T-helper 2 cell (primary cell): ENCODE measurements at places on chromosomes 1 and 21.
A peak's percentile ranks its signal among the peaks of the same experiment; 100 is the strongest.

- no peak for DNase-seq
These were observed 1074.5 kb downstream of the PLA2G4A start for GRCh38 chr1:187903223-187903622.

DNA sequence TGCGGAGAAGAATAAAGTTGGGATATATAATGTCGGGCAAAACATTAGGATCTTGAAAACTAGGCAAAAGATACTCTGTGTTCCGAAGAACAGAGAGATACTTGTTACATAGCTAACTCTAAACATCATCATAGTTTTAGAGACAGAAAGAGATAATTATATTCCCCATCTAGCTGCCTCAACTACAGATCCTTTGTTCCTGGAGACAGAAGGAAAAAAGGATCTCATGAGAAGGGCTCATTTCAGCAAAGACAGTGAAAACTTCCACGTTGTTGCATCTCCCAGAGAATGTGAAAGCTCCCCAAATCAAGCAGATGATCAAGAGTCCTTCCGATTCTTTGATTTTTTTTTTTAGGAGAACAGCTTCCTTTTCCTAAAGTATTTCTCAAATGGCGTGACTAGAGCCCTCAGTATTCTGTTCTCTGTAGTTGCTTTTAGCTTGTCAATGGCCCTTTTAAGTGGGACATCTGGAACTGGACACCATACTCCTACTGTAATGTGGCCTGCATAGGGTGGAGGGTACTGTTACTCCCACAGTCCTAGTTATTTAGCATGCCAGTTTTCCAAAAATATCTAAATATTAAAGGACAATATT, 1048.2 kb downstream of the TTLL7 start:
- DNase-seq, result no peak

DNA sequence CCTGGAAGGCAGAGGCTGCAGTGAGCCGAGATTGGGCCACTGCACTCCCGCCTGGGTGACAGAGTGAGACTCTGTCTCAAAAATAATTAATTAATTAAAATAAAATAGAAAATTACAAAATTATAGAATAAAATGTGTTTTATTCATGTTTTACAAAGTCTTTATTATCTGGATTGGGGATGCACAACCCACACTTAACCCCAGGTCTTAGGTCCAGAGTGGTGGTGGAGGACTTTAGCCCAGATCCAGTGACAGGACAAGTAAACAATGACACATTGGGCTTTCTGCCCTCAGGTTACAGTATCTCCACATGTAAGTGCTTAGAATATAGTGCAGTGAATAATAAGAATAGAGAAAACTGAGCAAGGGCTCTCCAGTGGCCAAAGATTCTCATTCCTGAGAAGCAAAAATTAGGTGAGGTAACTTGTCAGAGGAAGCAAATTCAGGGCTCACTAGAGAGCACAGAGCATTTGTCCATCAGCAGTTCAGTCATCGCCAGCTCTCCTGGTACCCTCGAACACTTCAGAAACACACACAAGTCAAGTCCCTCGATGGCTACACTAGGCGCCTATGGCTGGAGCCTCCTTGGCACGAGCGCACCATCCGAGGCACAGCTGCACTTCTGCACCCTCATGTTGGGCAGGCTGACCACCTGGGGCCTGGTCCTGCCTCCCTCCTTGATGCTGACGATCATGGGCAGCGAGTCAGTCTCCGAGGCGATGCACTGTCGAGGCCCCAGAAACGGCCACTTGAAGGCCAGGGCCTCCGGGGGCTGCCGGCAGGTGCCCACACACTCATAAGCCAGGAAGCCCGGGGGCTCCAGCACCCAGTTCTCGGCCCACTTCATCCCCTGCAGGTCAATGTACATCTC, 2.6 kb downstream of the LEFTY1 start:
- no peak for DNase-seq

GRCh38 chr1:161505686-161506085, 429 bp downstream of the FCGR2A start:
- no peak for DNase-seq

DNA sequence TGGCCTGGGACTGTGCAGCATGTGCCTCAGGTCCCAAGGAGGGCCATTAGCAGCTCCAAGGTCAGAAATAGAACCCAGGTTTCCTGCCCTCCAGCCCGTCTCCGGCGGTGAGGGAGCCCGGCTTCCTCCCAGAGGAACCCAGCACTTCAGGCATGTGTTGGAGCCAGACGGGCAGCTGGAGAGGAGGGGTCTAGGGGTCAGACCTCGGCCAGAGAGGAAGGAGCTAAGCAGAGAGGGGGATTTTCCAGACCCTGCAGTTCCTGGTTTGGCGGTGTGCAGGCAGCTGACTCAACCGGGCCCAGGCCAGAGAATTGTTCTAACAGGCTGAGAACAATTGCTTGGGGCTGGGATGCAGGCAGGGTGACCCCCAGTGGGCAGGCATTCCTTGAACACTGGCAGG, 37.1 kb downstream of the HSPG2 start:
- DNase-seq, result no peak

GRCh38 chr1:2789164-2789985, 12.1 kb downstream of the TTC34 start:
- DNase-seq, result no peak

- no peak for DNase-seq
These were observed 35.0 kb upstream of the HUNK start for GRCh38 chr21:31837618-31838390.

- DNase-seq, result no peak
These were observed 463.4 kb downstream of the PTPRC start for GRCh38 chr1:199102239-199102638.

GRCh38 chr1:64006276-64007051, 197.0 kb upstream of the UBE2U start:
- DNase-seq, result no peak

- DNase-seq, result no peak
These were observed 540.8 kb downstream of the BRINP3 start for GRCh38 chr1:189936861-189937260.

- no peak for DNase-seq
These were observed 2.7 kb downstream of the LRRC71 start for GRCh38 chr1:156922986-156923669.

- no peak for DNase-seq
These were observed 64.6 kb upstream of the SPAG17 start for GRCh38 chr1:118249641-118250040.

DNA sequence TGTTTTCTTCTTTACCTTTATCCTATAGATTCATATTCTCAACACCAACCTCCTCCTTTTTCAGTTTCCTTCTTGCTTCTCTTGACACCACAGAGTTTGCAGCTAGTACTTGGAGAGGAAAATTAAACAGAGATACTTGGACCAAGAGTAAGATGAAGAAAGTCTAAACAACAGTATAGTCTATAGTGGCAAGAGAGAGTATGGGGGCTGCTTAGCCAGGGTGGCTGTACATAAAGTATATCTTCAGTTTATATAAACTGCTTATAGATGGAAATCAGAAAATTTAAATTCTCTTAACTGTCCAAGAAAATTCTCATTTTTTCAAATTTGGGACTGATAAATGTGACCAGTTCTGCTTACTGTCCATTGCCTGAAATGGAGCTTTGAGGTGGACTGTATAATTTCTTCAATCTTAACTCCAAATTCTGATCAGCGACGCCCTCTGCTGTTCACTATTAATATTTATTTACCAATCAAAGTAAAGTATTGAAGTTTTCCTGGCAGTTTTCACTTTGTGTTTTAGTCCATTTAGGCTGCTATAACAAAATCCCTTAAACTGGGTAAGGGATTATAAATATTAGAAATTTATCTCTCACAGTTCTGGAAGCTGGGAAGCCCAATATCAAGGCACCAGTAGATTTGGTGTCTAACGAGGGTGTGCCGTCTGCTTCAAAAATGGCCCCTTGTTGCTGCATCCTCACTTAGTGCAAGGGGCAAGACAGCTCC, 14.8 kb upstream of the METTL18 start:
- DNase-seq, result no peak

DNA sequence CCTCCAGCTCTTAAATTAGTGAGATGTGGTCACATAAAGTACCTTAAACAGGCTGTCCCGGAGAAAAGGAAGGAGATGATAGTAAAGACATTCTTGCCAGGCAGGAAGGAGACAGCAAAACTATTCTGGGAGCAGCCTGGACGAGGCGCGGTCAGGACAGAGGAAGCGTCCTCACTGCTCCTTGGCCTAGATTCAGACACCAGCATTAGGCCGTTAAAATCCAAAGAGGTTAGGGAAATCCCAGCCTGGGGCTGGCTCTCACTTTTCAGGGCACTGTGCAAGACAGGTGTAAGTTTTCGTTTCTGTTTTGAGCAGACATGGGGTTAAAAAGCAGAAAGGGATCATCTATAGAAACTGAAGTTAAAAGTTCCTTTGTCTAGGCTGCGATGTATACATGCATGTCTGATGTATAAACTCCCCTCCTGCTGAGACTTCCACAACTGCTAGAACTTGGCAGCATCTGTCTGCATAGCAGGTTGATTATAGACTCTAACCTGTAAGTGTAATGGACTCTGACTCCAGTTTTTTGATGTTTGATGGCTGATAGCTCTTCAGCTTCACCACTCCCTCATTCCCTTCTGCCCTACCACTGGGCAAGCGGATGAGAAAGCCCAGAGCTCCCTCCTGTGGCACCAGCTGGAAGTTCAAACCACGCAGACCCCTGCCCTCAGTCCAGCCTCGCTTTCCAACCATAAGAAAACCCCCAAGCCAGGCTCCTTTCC, 21.5 kb downstream of the STPG1 start:
- DNase-seq, result peak; percentile 49
